ENCODE measurements at places on chromosomes 3 and 15. TPM values are rescaled to one million over a fixed set of nuclear protein-coding genes. Genes with fewer than 3 reads are reported as not detected.
A peak's percentile ranks its signal among the peaks of the same experiment; 100 is the strongest.

GRCh38 chr15:82021992-82022391, 23.8 kb downstream of the MEX3B start:
- DNase-seq, result no peak

DNA sequence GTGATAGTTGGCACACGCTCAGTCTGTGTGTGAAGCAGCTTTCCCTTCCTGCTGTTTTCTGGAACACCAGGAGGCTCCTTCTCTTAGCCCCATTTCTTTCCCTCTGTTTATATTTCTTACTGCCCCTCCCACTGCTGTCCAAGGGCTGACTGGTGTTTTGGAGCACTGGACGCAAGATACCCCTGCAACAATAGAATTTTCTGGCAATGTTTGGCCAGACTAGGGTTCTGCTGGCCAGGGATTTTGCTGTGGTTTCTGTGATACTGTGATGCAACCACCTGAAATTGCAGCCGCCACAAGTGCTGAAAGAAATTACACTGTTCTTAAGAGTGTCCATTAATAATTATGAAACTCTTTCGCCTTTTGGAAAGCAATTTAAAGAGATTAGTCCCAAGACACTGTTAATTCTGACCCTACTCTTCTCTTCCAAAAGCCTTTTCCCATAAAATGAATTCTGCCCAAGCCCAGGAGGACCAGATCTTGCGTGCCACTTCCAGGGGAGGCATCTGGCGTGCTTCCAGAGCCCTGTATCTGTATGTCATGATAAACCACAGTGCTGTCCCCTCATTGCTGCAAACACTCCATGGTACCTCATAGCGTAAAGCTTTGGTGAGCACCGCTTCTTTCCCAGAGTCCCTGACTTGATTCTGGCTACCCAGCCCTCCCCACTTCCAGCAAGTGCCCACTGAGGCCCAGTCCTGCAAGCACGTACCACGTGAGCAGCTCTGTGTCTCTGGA, 159.4 kb upstream of the CHRM5 start:
- DNase-seq, result no peak

DNA sequence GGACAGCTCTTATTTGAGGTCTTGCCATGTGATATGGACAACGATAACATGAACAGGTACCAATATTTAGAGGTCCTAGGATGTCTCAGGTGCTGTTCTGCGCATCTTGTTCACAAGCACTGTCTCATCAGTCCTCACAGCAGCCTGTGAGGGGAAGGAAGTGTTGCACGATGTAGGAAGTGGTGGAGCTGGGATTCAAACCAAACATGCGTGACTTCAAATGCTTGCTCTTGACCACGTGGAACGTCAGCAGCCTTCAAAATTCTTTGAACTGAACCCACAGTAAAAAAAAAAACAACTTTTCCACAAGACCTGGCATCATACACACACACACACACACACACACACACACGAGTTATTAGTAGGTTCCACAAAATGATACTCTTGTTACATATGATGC, 153.4 kb upstream of the SMAD3 start:
- peak; percentile 62 for DNase-seq

DNA sequence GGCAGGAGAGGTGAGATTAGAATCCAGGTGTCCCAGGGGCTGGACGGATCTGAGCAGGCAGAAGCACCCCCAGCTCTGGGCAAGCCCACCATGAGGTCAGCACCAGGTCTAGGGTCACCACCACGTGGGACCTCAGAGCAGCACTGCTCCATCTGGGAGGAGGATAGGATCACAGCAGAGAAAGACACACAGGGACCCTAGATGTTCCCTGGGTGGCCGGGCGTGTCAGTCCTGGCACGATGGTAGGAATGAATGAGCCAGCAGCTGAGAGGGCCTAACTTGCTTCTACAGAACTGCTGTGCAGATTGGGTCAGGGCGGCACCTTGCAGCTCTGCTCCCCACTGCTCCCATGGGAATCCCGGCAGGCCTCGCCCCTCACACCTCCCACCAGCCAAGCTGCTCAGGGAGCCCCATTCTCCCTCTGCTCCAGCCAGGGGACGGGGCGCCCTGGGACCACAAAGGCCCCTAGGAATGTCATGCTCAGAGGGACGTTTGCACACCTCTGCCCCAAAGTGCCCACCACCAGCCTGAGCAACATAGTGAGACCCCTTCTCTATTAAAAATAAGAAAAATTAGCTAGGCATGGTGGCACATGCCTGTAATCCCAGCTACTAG, 66.3 kb downstream of the ZNF445 start:
- DNase-seq, result no peak

DNA sequence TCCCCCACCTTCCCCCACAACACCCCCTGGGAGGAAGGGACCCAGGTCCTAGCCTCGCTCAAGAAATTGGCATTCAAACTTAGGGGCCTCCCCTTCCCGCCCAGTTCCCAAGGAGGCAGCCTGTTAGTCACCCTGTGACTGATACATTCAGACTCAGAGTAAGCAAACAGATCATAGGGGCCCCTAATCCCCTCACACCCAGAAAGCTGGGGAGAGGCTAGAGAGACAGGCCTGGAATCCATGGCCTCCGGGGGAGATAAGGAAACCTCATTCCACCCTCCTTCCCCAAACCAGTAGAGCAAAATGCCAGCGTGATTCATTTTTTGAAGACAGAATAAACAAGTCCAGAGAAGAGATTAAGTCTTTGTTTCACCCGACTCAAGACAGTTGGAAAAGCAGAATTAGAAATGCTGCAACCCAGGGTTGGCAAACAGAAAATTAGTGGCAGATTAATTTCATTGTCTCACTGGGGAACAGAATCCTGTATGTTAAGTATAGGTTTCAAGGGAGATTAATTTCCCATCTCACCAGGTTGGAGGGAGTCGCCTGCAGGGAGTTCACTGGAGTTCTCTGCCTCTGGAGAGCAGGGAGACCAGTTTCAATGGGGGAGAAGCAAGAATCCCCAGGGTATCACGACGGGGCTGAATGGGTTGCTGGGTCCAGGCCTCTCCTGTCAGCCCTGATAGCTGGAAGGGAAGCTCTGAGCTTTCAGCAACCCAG, 268.3 kb downstream of the UACA start:
- no peak for DNase-seq

- no peak for DNase-seq
Measured at GRCh38 chr3:16392065-16392464, 121.4 kb downstream of the RFTN1 start.

DNA sequence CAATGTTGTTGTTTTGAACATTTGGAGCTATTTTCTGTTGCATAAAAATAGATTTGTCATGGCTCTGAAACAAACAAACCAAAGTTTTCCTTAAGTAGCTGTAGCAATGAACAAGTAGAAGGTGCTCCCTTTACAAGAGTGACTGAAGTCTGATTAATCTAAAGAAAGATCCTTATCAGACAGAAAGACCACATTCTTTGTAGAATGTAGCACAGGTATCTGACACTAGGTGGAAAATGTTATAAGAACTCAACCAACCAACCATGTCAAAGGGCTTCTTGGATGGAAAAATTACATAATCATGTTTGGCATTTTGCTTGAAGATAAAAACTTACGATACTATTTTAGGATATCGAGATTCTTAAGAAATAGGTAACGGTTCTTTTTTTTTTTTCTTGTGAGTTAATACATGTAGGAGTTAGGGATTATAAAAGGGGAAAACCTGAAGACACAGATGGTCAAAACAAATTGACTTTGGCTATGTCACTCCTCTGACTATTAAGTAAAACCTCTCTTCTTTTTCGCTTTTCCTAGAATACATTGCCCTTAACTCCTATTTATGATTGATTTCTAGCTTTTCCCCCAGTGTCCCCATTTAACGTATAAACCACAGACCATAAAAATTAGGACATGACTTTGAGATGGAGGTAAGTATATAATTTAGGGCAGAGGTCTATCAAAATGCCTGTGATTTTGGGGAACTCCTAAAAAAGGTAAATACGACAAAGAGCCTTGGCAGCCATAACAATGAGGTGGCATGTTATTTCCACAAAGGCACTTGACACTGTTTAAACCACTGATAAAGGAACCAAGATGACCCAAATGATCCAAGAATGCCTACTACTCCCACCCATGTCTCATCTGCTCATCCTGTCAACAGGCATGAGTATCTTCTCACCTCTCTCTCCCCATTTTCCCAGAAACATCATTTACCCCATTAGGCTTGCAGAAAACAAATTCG, 72.0 kb downstream of the CCR4 start:
- DNase-seq, result no peak

- DNase-seq, result no peak
Measured at GRCh38 chr3:130582457-130583153, 65.6 kb downstream of the COL6A6 start.

GRCh38 chr15:81485806-81486205, 111.8 kb upstream of the TMC3 start:
- DNase-seq, result no peak

GRCh38 chr3:67113802-67114407, 115.8 kb downstream of the KBTBD8 start:
- peak; percentile 54 for DNase-seq

- no peak for DNase-seq
Measured at GRCh38 chr15:62847900-62848489, 194.6 kb upstream of the TPM1 start.

- no peak for DNase-seq
Measured at GRCh38 chr15:68542771-68543164, 36.0 kb upstream of the CORO2B start.

DNA sequence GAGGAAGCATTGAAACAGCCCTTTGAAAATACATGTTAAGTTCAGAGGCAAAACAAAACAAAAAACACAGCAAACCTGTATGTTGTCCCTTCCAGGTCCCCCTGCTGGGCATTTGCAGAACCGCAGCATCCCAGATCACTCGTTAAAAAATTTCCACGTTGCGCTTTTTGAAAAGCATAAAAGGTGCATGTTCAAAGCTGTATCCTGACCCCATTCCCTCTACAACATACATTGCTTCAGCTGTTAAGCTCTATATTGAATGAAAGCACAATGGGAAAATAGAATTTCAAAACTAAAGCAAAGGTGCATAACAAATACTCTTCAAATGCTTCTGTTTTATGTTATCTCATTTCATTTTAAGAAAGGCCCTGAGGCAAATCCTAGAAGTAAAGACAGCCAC, 328.3 kb downstream of the THSD4 start:
- DNase-seq, result no peak

- no peak for DNase-seq
Measured at GRCh38 chr15:34772312-34772711, 17.5 kb upstream of the GJD2 start.

DNA sequence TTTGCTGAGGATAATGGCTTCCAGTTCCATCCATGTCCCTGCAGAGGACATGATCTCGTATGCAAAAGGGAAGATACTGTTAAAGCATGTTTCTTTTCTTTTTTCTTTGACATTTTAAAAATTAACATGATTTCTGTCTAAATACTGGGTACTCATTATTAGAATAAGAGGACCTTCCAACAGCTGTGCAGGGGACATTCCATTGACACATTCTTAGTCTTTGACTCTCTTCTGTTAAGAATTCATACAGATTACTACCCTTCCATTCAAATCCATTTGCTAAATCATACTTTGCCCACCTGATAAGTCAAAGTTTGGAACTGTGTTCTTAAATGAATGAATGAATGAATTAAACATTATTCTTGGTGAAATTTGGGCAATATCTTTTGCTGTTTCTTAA, 5.1 kb upstream of the CP start:
- no peak for DNase-seq

DNA sequence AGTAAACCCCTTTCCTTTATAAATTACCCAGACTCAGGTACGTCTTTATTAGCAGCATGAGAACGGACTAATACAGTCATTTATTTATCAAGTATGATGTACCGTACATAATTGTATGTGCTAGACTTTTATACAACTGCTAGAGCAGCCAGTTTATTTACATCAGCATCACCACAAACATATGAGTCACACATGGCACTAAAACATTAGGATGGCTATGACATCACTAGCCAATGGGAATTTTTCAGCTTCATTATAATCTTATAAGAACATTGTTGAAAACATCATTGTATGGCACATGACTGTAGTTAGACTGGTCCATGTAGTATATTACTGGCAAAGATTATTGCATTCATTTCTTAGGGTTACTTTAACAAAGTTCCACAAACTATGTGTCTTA, 121.7 kb downstream of the ZMAT3 start:
- DNase-seq, result no peak

GRCh38 chr15:51097553-51098330, 3.0 kb upstream of the TNFAIP8L3 start:
- no peak for DNase-seq

DNA sequence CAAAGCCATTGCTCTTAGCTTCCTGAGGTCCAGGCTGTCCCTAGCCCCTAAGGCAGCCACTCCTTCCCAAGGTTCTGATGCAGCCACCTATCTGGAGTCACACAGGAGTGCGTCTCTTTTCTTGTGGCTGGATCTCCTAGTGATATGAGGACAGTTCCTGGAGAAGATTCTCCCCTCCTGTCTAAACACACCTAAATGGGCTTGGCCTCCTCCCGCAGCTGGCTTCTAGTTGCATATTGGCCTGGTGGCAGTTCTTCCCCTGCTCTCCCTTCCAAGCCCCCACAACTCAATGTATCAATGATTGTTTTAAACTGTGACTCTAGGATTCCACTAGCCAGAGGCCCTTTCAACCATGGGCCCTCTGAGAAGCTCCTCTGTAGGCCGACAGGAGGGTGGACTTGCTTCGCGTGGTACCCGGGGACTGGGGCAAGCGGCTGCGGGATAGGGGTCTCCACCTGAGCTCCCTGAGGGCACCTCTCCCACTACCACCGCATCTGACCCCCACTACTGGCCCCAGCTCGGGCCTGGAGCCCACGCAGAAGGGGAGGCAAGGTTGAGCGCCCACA, 1.4 kb downstream of the ITGA11 start:
- DNase-seq, result no peak

- no peak for DNase-seq
Measured at GRCh38 chr15:48566668-48567067, 78.8 kb downstream of the FBN1 start.

GRCh38 chr3:9499455-9500107, 54.0 kb downstream of the LHFPL4 start:
- DNase-seq, result peak; percentile 37

DNA sequence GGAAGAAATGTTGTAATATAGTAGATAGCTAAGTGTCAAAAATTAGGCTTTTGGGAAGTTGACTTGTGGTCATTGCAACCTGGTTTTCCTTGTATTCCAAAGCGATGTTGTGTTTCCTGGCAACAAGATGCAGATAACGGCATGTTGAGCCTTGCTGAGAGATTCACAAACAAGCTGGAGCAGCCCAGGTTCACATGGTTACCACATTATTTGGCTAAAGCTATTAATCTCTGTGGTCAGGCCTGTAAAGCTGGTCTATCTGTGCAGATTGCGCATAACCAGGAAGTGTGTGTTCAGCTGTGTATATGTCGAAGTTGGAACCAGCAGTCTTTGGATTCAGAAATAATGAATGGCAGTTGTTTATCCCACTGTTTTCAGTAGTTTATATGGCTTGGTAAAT, 6.6 kb downstream of the TIPARP start:
- no peak for DNase-seq

- DNase-seq, result no peak
Measured at GRCh38 chr3:3356846-3357245, 177.4 kb upstream of the CRBN start.

GRCh38 chr3:184756151-184757021, 44.5 kb upstream of the MAGEF1 start:
- DNase-seq, result no peak

KNL1 gene
- 2.7 TPM for total RNA-seq

ACTRT3 gene
- 0.19 TPM for total RNA-seq

CD86 gene
- 0.91 TPM for total RNA-seq

ZIC1 gene
- total RNA-seq, result 2.9 TPM

TMEM212 gene
- not detected for total RNA-seq

LRRIQ4 gene
- total RNA-seq, result not detected

DNAH12 gene
- not detected for total RNA-seq

ECE2 gene
- total RNA-seq, result not detected

ANKRD63 gene
- not detected for total RNA-seq

MST1 gene
- 12.9 TPM for total RNA-seq

GOLGA6L7 gene
- total RNA-seq, result not detected

MTFMT gene
- total RNA-seq, result 21.9 TPM

DLEC1 gene
- total RNA-seq, result 0.19 TPM

Measured in lower leg skin (tissue), 4 donors.